ENCODE measurements at places on chromosomes 6 and 20.

DNA sequence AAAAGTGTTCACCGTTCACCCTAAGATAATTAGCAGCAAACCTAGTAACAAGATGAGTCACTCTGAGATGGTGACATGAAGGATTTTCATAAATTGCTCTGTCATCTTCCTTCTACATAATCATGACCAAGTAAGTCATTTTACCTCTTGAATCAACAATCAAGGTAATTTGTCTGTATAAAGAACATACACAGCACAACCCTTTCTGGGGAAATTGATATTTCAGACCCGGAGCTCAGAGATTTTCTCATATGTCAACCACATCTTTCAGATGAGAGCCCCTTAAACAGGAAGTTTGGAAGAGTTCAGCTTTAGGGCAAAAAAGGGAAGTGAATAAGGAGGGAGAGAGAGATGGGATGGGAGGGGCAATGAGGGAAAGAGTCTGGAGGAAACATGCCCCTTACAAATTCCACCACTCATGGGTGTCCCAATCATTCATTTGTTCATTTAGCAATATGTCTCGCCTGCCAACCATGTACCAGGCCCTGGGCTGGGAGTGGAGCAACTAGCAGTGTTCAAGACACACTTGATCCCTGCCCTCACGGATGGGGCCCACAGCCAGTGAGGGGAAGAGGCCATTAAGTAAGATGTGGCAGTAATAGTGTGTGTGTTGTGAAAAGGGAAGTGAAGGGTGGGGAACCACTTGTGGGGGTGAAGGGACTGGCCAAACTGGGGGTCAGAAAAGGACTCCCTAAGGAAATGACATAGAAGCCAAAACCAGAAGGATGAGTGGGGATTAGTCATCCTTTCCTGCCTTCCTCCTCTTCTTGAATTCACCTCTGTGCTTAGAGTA, 190.9 kb downstream of the MAFB start:
- no peak for DNase-seq

- DNase-seq, result no peak
Measured at GRCh38 chr20:58432186-58432954, 43.3 kb downstream of the VAPB start.

DNA sequence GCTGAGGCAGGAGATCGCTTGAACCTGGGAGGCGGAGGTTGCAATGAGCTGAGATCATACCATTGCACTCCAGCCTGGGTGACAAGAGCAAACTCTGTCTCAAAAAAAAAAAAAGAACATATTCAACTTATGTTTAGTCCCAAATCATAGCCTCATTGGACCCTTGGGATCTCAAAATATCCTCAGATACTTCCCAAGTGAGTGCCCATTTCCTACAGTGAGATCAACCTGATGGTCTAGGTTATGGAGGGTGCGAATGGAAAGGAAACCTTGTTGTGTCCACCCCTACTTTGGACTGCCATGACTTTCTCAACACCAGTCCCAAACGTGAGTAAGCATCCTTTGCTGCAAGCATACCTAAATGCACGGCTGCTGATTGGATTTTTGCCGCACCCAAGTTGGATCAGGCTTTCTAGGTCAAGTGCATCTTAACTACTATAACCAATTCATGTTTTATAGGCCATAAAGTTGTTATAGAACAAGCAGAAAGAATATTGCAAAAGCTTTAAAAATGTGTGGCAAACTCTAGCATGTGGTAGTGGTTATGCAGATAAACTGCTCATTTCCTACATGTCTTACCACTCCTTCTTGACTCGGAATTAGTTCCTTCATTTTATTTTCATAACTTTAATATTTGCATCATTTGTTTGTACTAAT, 131.2 kb downstream of the PLEKHG1 start:
- no peak for DNase-seq

DNA sequence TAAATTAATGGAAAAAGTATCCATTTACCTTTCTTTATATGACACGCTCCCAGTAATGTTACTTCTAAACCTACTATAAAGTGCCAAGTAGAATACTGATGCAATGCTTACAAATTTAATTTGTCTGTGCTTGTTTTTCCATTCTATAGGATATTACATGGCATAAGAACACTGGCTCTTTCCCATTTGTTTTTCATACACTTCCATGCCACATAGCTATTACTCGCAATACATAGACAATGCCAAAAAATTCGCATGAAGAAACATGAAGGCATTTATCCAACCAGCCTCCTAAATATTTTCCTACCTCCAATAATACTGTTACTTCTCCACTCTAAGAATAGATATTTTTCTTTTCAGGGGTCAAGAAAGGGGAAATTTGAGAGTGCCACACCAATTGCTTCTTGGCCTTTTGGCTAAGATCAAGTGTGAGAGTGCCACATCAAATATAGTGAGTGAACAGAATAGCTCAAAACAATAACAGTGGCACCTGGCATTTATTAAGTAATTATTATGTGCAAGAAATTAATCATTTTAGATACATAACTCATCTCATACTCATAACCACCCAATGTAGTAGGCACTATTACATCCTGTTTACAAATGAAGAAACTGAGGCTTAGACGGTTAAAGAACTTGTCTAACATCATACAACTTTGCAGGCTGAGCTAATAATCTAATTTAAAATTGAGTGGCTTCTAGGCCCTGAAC, 845 bp upstream of the DST start:
- no peak for DNase-seq

GRCh38 chr6:25462235-25462897, 183.2 kb downstream of the CARMIL1 start:
- DNase-seq, result no peak

DNA sequence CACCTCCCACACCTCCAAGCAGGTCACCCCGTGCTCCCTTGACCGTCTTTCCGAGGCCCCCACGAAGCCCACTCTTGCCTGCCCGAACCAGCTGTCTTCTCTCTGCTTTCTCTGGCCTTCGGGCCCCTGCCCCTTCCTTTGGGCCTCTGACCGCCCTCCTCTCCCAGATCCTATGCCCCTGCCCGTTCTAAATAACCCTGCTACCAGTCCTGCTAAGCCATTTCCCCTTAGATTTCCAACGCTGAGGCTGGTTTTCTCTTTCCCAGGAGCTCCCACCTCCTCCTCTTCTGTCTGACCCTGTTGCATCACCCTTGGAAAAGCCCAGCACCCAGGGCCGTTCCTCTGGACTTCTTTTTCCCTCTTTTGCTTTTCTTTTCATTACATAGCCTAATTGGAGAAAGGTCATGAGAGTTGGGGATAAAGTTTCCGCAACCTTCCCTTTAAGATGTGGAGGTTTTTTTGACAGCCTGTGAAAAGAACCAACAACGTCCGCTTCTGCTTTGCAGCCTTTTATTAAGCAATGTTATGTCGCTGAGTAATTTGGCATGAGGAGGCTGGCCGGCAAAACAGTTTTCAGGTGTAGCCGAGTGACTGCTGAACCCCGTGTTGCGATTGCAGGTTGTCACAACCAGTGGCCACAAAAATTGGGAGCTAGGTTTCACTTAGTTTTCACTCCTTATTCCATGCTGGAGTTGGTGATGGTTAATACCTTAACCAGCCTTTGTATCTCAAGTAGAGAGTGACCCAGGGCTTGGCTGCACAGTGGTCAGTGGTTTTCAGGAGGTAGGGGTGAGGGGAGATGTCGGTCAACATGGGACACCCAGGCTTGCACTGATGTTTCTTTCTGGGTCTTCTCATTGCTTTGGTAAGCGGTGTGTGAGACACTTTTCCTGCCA, 970 bp downstream of the BLTP3A start:
- no peak for DNase-seq

- no peak for DNase-seq
Measured at GRCh38 chr6:31395832-31396231, 7.6 kb upstream of the MICA start.

- DNase-seq, result no peak
Measured at GRCh38 chr6:157563611-157564284, 182.8 kb downstream of the ZDHHC14 start.

DNA sequence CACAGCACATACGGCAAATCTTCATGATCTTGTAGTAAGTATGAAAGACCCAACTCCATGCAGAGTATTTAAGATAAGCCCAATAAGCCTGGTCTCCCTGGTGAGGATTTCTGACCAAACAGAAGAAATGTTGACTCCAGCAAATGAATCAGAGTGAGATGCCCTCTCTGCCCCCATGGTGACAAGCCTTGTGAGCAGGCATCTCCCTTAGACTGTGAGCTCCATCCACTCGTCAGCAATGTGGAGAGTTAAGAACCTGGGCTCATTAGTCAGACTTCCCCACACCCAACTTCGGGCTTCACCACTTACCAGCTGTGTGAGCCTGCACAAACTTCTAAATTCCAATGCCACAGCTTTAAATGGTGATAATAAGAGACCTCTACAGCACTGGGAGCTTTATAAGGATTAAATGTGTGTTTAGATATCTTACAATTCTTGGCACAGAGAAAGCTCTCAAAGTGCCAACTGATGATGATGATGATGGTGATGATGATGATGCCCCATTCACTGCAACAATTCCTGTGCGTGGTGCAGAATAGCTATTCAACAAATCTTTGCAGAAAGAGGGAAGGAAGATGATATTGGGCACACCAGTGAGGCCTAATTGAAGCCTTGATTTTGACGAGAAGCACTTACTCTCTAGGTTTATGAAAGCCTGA, 253.4 kb upstream of the TAB2 start:
- no peak for DNase-seq

- no peak for DNase-seq
Measured at GRCh38 chr6:136744889-136745288, 47.4 kb downstream of the MAP3K5 start.

DNA sequence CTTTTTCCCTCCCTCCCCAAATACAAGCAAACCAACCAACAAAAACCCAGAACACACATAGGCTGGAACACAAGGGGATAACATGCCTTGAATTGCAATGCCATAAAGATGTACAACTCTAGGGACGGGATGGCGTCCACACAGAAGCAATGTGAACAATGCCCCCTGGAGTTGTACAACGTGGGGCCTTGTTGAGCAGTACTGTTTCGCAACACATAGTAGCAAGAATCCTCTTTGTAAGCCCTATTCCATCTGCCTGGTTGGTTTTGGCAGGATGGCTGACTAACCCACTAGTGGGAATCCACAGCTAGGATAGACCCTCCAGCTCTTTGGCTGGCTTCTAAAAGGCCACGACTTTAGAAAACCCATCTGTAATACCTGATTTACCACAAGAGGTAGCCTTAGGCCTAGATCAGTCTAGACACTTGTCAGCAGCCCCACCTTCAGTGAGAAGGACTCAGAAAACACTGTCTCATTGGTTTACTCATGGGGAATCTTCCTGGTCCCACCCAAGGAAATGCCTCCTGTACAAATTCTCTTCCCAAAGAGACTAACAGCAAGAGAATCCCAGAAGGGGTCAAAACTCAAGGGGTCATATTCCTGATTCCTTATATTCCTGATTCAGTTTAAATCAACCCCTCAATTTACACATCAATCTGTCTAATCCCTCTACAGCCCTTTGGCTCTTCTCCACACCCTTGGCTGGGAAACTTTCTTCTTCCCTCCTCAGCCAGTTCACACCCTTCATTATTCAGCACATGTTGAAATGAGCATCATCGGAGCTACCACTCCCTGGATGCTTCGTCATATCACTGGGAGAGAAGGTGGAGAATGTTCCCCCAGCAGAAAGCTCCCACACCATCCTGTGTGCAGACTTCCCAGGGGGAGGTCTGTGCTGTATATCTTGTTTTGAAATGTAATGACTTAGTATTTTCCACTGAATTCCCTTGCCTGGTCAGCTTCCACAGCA, 622.4 kb upstream of the FLRT3 start:
- DNase-seq, result no peak

- no peak for DNase-seq
Measured at GRCh38 chr6:75143191-75143590, 62.7 kb downstream of the COL12A1 start.

- no peak for DNase-seq
Measured at GRCh38 chr20:11205769-11206362, 532.1 kb upstream of the JAG1 start.

GRCh38 chr20:32338665-32339064, 19.5 kb upstream of the ASXL1 start:
- no peak for DNase-seq

DNA sequence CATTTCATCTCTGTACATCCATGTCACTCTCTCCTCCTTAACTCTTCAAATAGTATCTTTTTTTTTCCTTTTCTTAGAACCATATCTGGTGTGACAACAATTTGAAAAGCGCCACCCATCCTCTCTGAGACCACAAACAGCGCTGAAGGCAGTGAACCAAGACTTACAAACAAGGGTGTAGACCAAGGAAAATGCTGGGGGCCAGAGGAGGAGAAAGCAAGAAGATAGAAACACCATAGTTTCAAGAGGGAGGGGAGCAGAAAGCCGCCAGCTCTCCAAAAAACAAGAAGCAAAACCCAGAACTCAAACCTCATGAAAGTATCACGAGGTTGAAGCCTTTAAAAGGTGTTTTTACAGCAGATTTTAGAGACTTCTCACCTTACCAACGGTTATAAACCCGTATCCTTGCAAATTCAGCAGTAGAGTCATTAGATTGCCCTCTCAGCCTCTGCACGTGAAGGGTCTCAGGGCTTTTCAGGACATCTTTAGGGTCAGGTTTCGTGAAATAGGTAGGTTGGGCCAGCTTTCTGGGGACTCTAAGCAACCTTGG, 13.3 kb upstream of the RIPOR2 start:
- no peak for DNase-seq

DNA sequence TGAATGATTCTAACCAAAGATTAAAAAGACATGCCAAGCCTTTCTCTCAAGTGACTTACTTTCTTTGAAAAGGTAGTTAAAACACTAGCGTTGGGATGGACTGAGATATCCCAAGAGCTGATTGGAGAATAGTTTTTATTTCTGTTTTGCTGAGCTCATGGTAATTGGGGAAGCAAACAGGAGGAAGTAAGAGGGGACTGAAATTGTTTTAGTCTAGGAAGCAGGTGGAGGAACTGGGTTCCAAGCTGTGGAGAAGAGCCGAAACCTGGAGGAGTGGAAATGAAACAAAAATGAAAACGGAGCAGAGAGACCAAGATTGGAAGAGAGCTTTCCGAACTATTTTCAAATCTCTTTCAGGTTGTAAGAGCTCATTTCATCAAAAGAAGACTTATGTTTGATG, 59.9 kb upstream of the TENT5A start:
- DNase-seq, result no peak

- DNase-seq, result no peak
Measured at GRCh38 chr6:44466955-44467354, 79.4 kb downstream of the CDC5L start.

- DNase-seq, result no peak
Measured at GRCh38 chr20:41599699-41600104, 18.5 kb downstream of the CHD6 start.

DNA sequence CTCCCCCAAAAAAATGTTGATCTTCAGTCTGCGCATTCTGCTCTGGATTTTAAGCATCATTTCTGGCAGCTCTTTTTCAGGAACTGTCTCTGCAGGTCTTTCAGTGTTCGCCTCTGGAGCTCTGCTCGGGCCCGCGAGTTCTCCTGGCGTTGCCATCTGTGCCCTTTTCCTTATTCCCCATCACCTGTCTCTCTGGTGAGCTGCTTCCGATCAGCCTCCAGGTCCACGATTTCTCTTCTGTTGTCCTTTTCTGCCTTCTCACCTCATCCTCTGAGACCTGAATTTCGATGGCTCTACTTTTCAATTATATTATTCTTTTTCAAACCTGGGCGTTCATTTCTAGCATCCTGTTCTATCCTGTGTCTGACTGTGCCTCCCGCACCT, 590 bp upstream of the MAP1LC3A start:
- no peak for DNase-seq

GRCh38 chr6:157723376-157723775, 99.7 kb upstream of the SNX9 start:
- DNase-seq, result no peak

- no peak for DNase-seq
Measured at GRCh38 chr6:107962723-107963122, 4.7 kb upstream of the SEC63 start.
